ENCODE measurements at places on chromosomes 6 and 20. TPM values are rescaled to one million over a fixed set of nuclear protein-coding genes. Genes with fewer than 3 reads are reported as not detected.

GRCh38 chr20:62885896-62886708 is 24.5 kb upstream of the TCFL5 start:
- DNase-seq: no peak

DNA sequence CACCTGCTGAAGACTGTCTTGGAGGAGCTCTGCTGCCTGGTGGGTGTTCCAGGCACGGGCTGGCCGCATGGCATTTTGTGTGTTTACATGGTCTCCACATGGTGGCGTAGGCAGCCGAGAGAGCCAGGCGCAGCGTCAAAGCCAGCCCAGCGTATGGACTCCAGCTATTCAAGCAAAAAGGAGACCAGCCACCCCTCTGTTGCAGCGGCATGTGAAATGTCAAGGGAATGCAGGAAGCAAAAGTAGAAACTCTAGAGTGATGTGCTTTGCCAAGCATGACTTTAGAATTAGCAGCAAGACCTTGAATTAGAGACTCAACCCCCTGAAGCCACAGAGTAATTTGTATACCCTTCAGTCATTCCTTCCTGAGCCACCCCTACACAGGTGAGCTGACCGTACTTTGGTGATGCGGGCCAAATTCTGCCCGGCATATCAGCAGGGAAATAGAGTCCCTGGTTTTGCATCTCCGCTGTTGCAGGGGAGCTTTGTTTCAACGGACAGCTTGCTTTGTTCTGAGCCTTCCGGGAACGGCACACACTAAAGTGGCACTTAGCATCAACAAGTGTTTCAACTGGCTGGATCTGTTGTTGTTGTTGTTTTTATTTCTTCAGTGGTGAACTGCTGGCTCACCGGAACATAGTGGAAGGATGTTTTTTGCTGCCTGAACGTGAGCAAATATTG is 48.5 kb downstream of the FNDC1 start:
- no peak for DNase-seq

GRCh38 chr6:158033751-158034702 is 52.4 kb downstream of the SYNJ2 start:
- no peak for DNase-seq

DNA sequence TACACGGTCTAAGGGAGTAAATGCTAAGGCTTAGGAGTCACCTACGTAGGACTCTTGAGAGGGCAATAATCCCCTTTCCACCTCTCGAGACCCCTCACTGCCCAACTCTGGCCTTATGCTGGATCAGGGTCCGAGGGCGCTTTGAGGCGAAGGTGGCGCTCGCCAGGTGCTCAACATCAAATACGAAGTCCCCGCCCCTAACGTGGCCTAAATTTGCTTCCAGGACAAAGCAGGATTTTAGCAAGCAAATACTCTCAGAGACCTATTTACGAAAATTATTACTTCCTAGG is 406 bp upstream of the TRIM26 start:
- no peak for DNase-seq

- DNase-seq: no peak
Measured at GRCh38 chr6:119598883-119599282, 249.3 kb upstream of the MAN1A1 start.

The BPIFA1 gene
- total RNA-seq: not detected

The LY86 gene
- total RNA-seq: not detected

The SDCBP2 gene
- total RNA-seq: 2.3 TPM
